ENCODE measurements at places on chromosomes 16 and 17. TPM values are rescaled to one million over a fixed set of nuclear protein-coding genes. Genes with fewer than 3 reads are reported as not detected.

ASPA gene
- total RNA-seq: 0.77 TPM

PRAC2 gene
- not detected for total RNA-seq

RPGRIP1L gene
- total RNA-seq: 17.4 TPM

OR1G1 gene
- total RNA-seq: not detected
